CD4-positive, CD25-positive, alpha-beta regulatory T cell (primary cell): ENCODE measurements at places on chromosomes 2 and 18.

DNA sequence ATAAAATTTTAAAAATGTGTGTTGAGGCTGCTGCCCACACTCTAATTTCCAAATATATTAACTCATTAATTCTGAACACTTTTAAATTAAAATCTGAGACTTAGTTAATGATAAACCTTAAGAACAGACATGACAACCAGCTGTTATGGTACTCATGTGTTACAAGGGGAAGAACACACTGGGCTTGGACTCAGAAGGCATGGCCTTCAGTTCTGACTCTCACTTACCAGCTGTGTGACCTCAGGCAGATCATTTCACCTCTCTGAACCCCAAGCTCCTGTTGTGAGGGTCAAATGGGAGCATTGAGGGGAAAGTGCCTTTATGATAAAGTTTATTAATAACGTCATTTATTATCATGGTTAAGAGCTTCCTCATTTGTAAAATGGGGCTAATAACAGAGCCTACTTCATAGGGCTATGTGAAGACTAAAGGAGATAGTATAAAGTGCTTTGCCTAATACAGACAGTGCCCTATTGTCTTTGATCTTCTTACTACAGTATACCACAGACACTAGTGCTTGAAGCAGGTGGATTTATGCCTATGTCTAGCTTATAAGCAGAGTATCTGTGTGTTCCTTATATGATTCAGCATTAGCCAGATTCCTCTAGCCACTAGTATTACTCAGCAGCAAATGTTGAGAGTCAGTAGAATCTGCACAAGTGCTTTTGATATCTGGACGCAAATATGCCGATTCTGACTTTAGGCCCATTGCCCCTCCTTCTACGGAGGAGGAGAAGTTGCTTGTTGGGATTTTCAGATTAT, 99.6 kb downstream of the SGPP2 start:
- DNase-seq, result no peak

DNA sequence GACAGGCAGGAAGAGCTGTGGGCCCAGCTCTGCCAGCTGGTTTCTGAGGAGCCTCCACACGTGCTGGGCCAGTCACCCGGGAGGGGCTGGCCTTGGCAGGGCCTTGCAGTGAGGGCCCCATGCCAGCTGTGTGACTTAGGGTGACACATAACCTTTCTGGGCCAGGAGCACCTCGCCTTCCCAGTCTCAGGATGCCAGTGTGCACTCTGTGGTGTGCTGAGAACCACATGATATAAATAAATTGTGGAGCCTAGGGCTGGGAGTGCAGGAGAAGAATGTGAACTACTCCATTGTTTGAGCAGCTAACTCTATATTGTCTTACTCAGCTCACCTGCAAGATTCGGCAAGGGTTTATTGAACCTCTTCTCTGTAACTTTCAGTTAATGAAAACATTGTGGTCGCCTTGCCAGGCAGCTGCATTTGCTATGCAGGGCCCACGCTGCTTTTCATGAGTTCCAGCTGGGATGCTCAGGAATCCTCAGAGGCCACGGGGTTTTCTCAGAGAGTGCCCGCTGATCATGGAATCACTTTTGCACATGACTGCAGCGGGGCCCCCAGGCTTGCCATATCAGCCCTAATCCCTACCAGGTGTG, 222.3 kb downstream of the SH3RF3 start:
- no peak for DNase-seq

GRCh38 chr2:75065402-75066008, 107.1 kb downstream of the POLE4 start:
- no peak for DNase-seq

DNA sequence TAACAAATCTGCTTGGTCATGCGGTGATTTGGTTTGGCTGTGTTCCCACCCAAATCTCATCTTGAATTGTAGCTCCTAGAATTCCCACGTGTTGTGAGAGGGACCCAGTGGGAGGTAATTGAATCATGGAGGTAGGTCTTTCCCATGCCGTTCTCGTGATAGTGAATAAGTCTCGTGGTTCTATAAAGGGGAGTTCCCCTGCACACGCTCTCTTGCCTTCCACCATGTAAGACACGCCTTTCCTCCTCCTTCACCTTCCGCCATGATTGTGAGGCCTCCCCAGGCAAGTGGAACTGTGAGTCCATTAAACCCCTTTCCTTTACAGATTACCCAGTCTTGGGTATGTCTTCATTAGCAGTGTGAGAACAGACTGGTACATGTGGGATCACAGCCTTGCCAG, 36.7 kb downstream of the TRABD2A start:
- DNase-seq, result no peak

GRCh38 chr2:54330926-54331835, 75.2 kb upstream of the TSPYL6 start:
- no peak for DNase-seq

DNA sequence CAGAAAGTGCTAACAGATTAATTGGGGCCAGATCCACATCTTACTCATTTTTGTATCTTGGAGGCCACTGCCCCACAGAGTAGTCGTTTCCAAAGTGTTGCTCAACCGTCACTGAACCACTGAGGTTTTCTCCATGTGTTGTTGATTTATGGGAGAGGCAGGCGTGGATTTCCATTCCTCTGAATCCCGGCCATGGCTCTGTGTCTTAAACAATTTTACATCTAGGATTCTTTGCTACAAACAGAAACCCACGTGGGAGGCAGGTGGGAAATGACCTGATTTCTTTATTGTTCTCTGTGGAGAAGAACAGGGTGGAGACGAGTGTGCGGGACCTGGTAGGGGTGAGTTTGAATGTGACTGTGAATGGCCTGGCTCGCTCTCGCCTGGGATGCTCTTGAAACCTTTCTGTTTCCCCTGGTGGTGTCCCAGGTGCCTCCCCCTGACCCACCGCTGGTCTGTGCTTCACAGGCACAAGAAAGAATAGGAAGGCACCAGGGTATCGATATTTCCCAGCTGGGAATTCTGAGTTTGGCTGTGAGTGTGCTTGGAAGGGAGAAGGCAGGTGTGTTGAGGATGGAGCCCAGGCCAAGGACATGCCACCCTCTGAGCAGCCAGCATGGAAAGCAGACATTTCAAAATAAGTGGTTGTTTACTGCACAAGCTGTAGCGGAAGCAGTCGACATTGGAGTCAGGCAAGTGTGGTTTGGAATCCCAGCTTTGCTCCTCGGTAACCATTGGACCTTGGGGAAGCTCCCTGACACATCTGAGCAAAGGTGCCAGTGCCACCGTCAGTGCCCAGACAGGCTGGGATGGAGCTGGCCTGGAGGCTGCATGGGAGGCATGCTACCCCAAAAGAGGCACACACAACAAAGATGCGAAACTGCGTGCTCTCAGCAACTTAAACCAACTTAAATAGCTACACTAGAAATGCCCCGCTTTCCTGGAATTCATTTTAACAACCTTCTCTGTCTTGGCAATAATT, 50.0 kb downstream of the LPIN1 start:
- no peak for DNase-seq

DNA sequence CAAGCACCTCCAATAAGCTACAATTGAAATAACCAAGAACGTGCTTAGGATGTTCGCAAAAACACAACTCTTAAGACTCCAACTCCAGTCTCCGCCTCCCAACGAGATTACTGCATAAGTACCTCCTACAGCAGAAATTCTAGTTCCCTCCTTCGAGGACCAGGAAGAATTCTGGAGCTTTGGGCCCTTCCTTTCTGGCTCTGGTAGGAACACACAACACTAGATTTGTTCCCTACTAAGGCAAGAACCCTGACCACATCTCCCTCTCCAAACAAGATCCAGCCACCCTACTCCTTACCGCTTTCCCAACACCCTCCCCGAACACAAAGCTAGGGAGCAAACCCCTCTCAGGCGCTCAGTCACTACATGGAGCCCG, 721 bp downstream of the ADAM17 start:
- peak; percentile 7 for DNase-seq

DNA sequence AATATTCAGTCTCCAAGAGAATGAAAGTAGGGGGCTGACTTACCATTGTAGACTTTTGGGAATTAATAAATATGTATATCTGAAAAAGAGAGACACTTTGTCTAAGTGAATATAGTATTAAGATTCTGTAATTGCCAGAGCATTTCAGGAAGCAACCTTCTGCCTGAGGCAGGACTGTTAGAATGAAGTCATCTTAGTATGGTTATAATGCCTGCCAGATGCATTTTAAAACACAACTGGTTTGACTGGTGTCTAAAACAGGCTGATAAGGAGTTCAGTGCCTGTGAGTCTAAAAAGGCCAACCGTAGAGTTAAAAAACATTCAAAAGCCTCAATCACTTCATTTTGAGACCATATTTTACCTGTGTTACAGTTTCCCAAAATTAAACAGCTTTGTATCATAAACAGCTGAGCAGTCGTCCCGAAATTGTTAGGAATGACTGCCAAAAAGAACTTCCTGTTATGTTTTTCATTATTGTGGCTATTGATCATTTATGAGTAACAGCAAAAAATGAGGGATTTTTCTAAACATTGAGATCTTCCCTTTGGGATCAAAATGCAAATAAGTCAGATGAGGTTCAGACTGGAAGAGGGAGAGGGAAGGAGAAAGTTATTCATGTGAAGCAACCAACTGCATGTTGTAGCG, 443.9 kb downstream of the PID1 start:
- no peak for DNase-seq

GRCh38 chr2:120020554-120020953, 7.7 kb downstream of the EPB41L5 start:
- no peak for DNase-seq

GRCh38 chr2:186093174-186093573, 354.6 kb downstream of the FSIP2 start:
- no peak for DNase-seq

DNA sequence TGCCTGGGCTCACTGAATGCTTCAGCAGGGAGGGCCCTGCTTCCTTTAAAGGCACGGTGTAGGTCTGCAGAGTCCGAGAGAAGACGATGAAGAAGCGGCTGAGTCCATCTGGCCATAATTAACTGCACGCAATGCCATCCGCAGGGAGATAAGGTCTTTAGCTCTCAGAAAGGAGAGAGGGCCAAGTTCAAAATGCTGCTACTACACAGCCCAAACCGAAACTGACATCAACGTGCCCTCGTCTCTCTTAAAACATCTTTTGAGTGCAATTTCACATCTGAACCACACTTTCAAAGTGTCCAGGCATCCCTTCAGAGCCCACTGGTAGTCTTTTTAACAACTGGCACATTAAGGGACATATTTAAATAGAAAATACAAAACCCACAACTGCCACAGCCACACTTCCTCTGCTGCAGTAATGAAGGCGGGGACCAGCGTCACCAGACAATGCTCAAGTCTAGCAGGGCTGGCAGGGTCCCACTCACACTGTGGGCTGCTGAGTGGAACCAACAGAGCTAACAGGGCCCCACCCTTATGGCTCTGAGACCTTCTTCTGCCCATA, 35.8 kb downstream of the ST3GAL5 start:
- peak; percentile 87 for DNase-seq

DNA sequence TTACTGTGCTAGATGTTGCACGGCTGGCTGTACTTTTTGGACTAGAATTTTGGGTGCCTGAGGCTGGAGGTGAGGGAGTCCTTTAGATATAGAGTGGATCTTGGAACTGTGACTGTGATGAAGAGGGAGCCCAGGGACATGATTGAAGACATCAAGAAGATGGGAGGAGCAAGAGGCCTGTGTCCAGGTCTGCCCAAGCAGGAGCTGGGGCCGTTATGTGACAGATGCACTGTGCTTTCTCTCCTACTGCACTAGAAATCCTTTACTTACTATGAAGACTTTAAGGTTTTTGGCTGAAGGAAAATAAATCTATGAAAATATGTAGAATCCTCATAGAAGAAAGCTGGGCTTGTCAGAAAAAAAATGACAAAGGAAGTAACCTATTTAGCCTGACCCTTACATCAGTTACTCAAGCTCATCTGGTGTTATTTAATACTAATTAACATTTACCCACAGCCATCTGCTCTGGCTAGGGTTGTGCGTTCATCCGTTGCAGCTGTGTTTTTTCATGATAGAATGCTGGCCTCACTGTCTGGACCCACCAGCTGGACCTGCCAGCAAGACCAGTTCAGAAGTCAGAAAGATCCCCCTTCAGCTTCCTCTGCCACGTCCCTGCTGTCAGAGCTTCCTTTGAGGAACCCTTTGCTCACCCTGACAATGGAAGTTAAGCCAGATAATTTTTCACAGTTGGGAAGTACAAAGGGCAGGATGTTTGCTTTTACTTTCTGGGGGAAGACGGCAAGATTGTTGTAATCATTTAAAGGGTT, 16.7 kb downstream of the TSN start:
- no peak for DNase-seq

GRCh38 chr18:68478246-68478645, 236.7 kb downstream of the TMX3 start:
- DNase-seq, result no peak

DNA sequence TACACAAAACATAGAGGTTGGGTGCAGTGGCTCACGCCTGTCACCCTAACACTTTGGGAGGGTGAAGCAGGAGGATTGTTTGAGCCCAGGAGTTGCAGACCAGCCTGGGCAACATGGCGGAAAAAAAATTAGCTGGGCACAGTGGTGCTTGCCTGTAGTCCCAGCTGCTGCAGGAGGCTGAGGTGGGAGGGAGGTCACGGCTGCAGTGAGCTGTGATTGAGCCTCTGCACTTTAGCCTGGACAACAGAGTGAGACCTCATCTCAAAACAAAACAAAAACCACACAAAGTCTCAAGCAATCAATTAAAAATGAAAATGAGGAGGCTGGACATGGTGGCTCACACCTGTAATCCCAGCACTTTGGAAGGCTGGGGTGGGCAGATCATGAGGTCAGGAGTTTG, 4.9 kb downstream of the NOP58 start:
- DNase-seq, result no peak

GRCh38 chr2:161415034-161415986, 787 bp upstream of the TBR1 start:
- no peak for DNase-seq

- DNase-seq, result no peak
Observed at GRCh38 chr2:199443589-199444130, 14.1 kb downstream of the SATB2 start.
